ENCODE measurements at places on chromosomes 2 and 18.

GRCh38 chr2:134454426-134454825, 200.6 kb downstream of the MGAT5 start:
- DNase-seq = no peak

GRCh38 chr18:50161597-50162205, 33.2 kb downstream of the MYO5B start:
- DNase-seq = no peak

GRCh38 chr2:11012131-11012693, 100.5 kb downstream of the KCNF1 start:
- no peak for DNase-seq

DNA sequence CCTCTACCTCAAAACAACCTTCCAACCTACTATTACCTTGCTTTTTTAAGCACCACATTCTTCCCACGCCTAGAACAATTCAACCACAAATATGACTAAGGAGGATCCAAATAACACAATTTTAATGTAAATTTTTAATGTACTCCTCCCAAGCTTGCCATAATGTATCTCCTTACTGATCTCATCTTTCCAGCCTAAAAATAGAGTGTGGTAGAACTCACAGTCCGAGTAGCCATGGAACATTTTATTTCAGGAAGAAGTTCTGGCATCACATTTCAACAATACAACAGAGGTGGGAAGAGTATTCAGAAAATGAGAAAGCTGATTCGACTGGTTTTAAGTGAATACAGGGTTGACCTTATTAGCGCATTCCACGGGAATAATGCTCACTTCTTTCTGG, 15.4 kb downstream of the FEZ2 start:
- DNase-seq = no peak

DNA sequence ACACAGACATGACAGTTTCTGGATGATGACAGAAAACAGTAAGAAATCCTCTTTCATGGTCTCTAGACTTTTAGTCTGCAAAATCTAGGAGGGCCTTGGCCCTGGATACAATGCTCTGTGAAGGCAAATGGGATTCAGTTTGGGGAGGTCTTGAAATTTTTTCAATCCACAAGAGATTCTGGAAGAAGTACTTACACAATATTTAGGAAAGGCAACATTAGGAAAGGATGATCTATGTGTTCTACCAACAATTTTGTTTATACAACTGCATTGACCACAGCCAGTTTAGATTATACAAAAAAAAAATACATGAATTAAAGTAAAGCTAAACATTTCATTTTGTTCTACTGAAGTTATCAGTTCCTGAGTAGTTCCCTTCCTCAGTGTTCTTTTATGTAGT, 208.0 kb downstream of the SRBD1 start:
- no peak for DNase-seq

- no peak for DNase-seq
Observed at GRCh38 chr2:172552547-172553291, 3.2 kb upstream of the PDK1 start.

All from activated T-cell treated with anti-CD3 and anti-CD28 coated beads for 1 hour (primary cell).